ENCODE measurements at places on chromosomes 13 and 19. TPM values are rescaled to one million over a fixed set of nuclear protein-coding genes. Genes with fewer than 3 reads are reported as not detected.

PGLYRP2 gene
- not detected for total RNA-seq

LRRC4B gene
- 105 TPM for total RNA-seq

PALM gene
- total RNA-seq = 101 TPM

IGFL1 gene
- not detected for total RNA-seq

ZBTB45 gene
- total RNA-seq = 8.8 TPM

ZSCAN5C gene
- not detected for total RNA-seq

CYP4F8 gene
- total RNA-seq = not detected
